ENCODE measurements at places on chromosomes 5 and 9. TPM values are rescaled to one million over a fixed set of nuclear protein-coding genes. Genes with fewer than 3 reads are reported as not detected.

DNA sequence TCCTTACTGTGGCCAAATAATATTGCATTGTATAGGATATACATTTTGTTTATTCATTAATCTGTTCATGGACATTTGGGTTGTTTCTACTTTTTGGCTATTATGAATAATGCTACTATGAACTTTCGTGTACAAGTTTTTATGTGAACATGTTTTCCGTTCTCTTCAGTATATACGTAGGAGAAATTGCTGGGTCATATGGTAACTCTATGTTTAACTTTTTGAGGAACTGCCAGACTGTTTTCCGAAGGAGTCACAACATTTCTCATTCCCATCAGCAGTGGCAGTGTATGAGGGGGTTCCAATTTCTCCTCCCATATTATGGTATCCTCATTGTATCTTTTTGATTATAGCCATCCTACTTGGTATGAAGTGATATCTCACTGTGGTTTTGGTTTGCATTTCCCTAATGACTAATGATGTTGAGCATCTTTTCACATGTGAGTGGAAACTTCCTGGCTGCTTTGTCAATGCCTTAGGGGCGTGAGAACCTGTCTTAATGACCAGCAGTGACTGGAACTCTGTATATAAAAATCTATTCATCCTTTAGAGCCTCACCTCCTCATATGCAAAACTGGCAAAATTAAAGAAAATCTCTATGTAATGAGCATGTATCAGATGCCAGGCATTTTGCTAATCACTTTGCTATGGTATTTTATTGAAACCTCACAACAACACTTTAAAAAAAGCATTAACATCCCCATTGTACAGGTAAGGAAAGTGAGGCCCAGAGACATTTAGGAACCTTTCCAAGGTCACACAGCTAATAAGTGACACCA lies 47.8 kb upstream of the TGFBR1 start:
- no peaks in the 10 kb centered on the region for H3K27me3 ChIP-seq
- no peak for DNase-seq
- H3K27ac ChIP-seq, result no peak overlapping the region
- no peaks in the 10 kb centered on the region for H3K36me3 ChIP-seq

DNA sequence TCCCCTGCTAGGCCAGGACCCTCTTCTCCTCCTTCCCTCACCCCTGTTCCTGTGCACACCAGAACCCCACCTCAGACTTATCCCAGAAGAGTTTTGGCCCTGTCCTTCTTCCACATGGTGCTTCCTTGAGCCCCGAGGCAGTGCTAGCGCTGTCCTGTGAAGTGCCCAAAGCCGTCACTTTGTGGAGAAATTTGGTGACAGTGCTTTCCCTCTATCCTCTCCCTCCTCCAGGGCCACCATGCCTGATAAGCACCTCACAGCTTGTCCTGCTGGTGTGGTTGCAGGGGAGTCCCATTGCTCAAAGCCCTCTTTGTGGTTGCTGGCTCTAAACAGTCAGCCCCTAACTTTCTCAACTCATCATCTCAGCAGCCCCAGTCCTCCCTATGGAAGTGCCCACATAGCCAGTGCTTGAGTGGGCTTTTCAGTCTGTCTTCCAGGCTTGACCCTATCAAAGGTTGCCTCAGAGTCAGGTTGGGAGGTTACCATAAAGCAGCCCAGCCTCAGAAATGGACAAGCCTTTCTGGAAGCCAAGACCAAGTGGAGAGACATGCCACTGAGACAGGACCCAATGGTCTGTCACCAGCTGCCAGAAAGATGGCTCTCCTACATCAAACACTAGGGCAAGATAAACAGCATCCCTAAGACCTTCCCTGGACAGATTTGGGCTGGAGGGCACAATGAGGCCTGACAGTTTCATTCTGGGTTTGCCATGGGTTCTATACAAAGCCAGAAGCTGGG lies 18.0 kb downstream of the IGIP start:
- no peaks in the 10 kb centered on the region for H3K36me3 ChIP-seq
- H3K4me1 ChIP-seq, result peaks cover 6% of the 10 kb centered on the region
- H3K27me3 ChIP-seq, result peaks cover 6% of the 10 kb centered on the region
- no peak overlapping the region for H3K27ac ChIP-seq
- peak; percentile 15 for DNase-seq

DIPK1B gene
- 0.11 TPM for polyA plus RNA-seq

IFNB1 gene
- polyA plus RNA-seq, result not detected

IRGM gene
- polyA plus RNA-seq, result 1.2 TPM

DNA sequence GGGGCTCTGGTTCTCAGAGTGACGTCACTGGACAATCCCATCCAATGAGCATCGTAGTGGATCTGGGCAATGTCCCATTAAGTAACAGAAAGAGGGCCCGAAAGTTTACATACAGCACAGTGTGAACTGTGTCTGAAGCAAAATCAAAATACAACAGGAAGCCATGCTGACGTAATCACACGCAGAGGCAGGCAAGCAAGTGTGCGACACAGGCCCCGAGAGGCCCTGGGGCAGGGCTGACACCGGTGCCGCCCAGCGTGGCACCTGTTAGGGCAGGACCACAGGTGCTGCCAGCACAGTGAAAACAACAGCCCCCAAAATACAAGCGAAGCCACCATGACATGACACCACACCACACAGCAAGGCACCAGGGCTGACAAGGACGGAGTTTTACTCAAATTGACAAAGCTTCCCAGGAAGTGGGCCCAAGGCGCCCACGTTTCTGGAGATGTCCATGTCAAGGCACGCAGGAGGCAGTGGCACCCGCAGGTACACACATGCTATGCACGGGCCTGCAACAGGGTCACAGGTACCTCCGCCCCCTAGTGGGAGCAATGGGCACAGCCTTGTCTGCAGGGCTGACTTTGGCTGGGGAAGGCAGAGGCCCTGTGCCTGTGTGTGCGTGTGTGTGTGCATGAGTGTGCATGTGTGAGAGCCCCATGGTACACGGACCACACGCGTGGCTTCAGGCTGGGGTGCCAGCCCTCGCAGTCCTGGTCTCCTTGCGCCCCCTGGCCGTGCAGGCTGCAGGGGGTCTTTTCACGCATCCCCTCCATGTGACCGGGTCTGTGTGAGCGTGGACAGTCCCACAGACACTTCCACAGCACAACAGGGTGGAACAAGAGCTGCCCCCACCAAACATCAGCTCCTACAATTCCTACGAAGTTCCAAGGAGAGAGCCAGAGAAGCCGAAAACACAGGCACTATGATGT lies 19.6 kb downstream of the QSOX2 start:
- H3K27me3 ChIP-seq, result no peaks in the 10 kb centered on the region
- H3K27ac ChIP-seq, result no peak overlapping the region
- DNase-seq, result peak; percentile 57
- H3K4me3 ChIP-seq, result no peak overlapping the region

- H3K27ac ChIP-seq, result peak overlapping the region; percentile 86
- peaks cover 29% of the 10 kb centered on the region for H3K36me3 ChIP-seq
- peak overlapping the region; percentile 90 for H3K4me3 ChIP-seq
- peaks cover 29% of the 10 kb centered on the region for H3K4me1 ChIP-seq
- no peak for DNase-seq
Measured at GRCh38 chr9:99222416-99223270, 561 bp downstream of the SEC61B start.

DNA sequence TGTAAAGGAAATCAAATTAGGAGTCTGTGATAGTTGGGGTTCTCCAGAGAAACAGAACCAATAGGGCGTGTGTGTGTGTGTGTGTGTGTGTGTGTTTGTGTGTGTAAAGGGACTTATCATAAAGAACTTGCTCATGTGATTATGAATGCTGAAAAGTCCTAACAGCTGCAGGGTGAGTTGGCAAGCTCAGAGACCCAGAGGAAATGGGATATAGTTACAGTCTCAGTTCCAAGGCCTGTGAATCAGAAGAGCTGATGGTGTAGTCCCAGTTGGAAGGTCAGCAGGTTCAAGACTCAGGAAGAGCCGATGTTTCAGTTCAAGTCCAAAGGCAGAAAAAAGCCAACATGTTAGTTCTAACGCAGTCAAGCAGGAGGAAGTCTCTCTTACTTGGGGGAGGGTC lies 214.2 kb downstream of the ELAVL2 start:
- H3K27ac ChIP-seq, result no peak overlapping the region
- H3K4me3 ChIP-seq, result no peak overlapping the region
- H3K27me3 ChIP-seq, result no peaks in the 10 kb centered on the region
- no peak for DNase-seq
- no peaks in the 10 kb centered on the region for H3K36me3 ChIP-seq

IL4 gene
- polyA plus RNA-seq, result not detected

PRRX2 gene
- not detected for polyA plus RNA-seq

DNA sequence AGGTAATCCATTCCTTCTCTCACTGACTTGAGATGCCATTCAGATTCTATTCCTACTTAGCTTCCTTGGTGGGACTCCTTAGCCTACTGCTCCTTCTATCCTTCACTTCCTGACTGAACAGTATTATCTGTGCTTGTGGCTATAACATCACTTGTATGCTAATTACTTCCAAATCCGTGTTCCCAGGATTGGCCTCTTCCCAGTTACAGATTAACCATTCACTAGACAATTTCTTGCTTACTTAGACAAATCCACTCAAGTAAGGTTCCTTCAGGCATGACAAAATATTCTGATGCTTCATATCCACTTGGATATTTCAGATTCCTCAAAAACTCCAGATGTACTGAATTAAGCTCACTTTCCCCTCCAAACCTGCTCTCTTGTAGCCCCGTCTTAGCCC lies 18.3 kb downstream of the LIFR start:
- no peaks in the 10 kb centered on the region for H3K36me3 ChIP-seq
- no peak overlapping the region for H3K27ac ChIP-seq
- no peaks in the 10 kb centered on the region for H3K27me3 ChIP-seq
- no peak overlapping the region for H3K4me3 ChIP-seq
- DNase-seq, result no peak

- no peaks in the 10 kb centered on the region for H3K4me1 ChIP-seq
- H3K27me3 ChIP-seq, result no peaks in the 10 kb centered on the region
- no peak for DNase-seq
- no peaks in the 10 kb centered on the region for H3K36me3 ChIP-seq
Measured at GRCh38 chr9:110954822-110955291, 83.4 kb downstream of the LPAR1 start.

RASGRF2 gene
- polyA plus RNA-seq, result 22.1 TPM

MGAT1 gene
- polyA plus RNA-seq, result 178 TPM

DNA sequence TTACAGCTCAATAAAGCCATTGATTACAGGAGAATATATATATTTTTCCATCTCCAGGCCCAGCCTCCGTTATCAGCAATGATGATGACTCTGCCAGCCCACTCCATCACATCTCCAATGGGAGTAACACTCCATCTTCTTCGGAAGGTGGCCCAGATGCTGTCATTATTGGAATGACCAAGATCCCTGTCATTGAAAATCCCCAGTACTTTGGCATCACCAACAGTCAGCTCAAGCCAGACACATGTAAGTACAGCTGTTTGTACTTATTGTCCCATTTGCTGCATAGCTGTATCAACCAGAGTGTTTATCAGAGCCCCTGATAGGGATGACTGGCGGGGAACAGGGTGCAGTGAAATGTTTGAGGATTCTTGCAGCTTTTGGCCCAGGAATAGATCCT lies 197.7 kb downstream of the NTRK2 start:
- no peaks in the 10 kb centered on the region for H3K4me1 ChIP-seq
- no peaks in the 10 kb centered on the region for H3K27me3 ChIP-seq
- H3K27ac ChIP-seq, result no peak overlapping the region
- no peak overlapping the region for H3K4me3 ChIP-seq
- DNase-seq, result no peak
- no peaks in the 10 kb centered on the region for H3K36me3 ChIP-seq

ANGPTL2 gene
- polyA plus RNA-seq, result not detected

FRMD3 gene
- 1.1 TPM for polyA plus RNA-seq

PCDHGC5 gene
- polyA plus RNA-seq, result not detected

FBN2 gene
- not detected for polyA plus RNA-seq

GRCh38 chr9:108012405-108012804 lies 522.8 kb upstream of the KLF4 start:
- H3K4me1 ChIP-seq, result no peaks in the 10 kb centered on the region
- DNase-seq, result no peak
- no peak overlapping the region for H3K4me3 ChIP-seq
- no peaks in the 10 kb centered on the region for H3K27me3 ChIP-seq

WNT8A gene
- not detected for polyA plus RNA-seq

DNA sequence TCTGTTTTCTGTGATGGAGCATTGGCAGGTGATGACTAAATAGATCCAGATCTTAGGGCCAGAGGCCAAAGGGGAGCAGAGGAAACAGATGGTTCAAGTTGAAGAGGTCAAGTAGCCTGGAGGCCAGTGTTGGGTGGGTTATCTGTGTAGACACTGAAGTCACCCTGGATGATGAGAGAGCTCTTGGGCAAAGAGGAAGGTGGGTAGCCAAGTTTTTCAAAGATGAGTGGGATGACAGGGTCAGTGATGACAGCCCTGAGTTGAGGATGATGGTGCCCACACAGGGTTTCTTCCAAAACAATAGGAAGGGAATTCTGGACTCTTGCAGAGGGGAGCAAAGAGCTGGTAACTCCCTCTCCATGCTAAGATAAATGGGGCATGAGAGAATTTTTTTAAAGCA lies 76.6 kb downstream of the CD180 start:
- H3K27me3 ChIP-seq, result no peaks in the 10 kb centered on the region
- H3K4me1 ChIP-seq, result no peaks in the 10 kb centered on the region
- no peak overlapping the region for H3K27ac ChIP-seq
- peaks cover 22% of the 10 kb centered on the region for H3K36me3 ChIP-seq
- no peak for DNase-seq

- no peak for DNase-seq
- H3K36me3 ChIP-seq, result no peaks in the 10 kb centered on the region
- H3K4me3 ChIP-seq, result no peak overlapping the region
- no peaks in the 10 kb centered on the region for H3K27me3 ChIP-seq
- no peak overlapping the region for H3K27ac ChIP-seq
Measured at GRCh38 chr9:79471580-79472543, 99.9 kb upstream of the TLE4 start.

- no peaks in the 10 kb centered on the region for H3K4me1 ChIP-seq
- H3K36me3 ChIP-seq, result no peaks in the 10 kb centered on the region
- no peak for DNase-seq
- no peaks in the 10 kb centered on the region for H3K27me3 ChIP-seq
- H3K27ac ChIP-seq, result no peak overlapping the region
Measured at GRCh38 chr9:14391620-14392019, 77.7 kb upstream of the NFIB start.

GRCh38 chr5:110852541-110852940 lies 113.7 kb downstream of the SLC25A46 start:
- H3K27ac ChIP-seq, result no peak overlapping the region
- H3K27me3 ChIP-seq, result no peaks in the 10 kb centered on the region
- H3K4me1 ChIP-seq, result no peaks in the 10 kb centered on the region
- no peak overlapping the region for H3K4me3 ChIP-seq
- no peaks in the 10 kb centered on the region for H3K36me3 ChIP-seq

Data from naive thymus-derived CD4-positive, alpha-beta T cell (primary cell).